Activated CD4-positive, alpha-beta T cell treated with anti-CD3 and anti-CD28 coated beads, Interleukin-2, amount 10 ng/mL, durations not matched to agents 24 days and 14 days (primary cell): ENCODE measurements at places on chromosomes 12 and 14.

DNA sequence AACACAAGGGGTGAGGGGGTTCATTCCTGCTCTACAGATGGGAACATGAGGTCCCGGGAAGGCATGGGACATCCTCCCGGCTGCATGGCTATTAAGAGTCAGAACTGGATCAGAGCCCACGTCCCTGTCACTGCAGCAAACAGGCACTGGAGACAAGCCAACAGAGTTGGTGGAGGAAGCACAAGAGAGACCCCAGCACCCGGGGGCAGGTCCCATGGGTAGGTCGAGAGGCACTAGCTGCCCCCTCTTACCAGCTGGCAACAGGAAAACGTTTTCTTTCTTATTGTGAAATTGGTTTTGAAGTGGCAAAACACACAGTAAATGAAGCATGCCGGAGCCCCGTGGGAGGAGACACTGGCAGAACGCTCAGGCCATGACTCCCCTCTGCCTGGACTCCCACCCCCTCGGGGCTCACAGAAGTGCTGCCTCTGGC lies 43.6 kb downstream of the SYNE3 start:
- DNase-seq: no peak

DNA sequence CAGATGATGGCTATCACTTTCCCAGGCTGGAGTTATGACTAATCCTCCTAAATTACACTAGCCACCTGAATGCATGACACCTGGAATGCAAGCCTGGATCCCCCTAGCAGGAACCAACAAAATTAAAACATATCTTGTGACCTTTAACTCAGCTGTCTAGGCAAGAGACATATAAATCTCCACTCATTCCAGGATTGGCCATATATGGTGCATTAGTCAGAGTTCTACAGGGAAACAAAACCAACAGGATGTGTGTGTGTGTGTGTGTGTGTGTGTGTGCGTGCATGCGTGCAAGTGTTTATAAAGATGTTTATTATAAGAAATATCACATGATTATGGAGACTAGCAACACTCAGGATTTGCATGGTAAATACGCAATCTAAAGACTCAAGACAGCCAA lies 212.8 kb downstream of the KIF21A start:
- DNase-seq: no peak

GRCh38 chr12:130249376-130249775 lies 87.1 kb downstream of the FZD10 start:
- no peak for DNase-seq

DNA sequence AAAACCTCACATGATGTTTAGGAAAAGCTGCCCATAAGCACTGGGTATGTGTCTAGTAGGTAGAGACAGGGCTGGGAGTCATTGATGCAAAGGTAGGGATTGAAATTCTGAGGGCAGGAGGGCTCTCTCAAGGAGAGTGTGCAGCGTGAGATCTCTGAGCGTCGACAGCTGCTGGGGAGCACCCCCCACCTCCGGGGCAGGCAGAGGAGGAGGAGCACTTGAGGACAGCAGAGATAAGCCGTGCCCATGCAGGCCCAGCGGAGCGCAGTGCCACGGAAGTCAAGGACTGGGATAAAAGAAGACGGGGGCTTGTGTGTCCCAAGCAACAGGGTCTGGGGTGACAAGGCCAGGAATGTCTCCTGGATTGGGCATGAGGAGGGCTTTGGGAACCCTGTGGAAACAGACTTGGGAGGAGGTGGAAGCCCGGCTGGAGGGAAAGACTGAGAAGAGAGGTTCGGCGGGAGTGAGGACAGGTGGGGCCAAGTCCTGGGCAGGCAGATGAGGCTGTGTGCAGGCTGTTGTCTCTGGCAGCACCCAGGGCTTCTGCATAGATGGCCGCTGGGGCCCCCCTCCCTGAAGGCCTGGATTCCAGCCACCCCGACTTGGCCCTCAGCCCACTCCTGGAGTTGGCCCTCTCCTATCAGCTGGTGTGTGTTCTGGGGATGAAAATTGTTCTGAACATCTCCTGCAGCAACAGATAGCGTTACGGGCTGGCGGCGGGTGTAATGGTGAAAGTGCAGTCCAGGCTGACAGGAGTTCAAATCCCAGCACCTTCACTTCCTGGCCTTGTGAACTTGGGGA lies 1.9 kb downstream of the CACNA2D4 start:
- DNase-seq: peak; percentile 37

GRCh38 chr14:98912655-98913054 lies 359.3 kb downstream of the BCL11B start:
- peak; percentile 84 for DNase-seq

- DNase-seq: no peak
Measured at GRCh38 chr12:77998236-77998786, 167.6 kb downstream of the NAV3 start.

DNA sequence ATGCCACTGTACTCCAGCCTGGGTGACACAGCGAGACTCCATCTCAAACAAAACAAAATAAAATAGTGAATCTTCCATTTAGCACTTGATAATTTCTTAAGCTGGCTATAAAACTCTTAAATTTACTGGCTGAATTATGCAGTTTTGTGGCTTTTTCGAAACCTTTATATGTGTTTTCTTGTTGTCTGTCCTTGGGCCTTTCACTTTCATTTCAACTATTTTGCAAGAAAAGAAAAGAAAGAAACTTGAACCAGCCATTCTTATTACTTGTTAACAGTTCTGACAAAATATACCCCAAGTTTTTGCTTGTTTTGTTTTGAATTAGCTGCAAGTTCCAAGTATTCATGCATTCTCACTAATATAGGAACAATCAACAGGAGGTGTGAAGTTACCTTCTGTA lies 42.8 kb downstream of the PRICKLE1 start:
- DNase-seq: no peak

DNA sequence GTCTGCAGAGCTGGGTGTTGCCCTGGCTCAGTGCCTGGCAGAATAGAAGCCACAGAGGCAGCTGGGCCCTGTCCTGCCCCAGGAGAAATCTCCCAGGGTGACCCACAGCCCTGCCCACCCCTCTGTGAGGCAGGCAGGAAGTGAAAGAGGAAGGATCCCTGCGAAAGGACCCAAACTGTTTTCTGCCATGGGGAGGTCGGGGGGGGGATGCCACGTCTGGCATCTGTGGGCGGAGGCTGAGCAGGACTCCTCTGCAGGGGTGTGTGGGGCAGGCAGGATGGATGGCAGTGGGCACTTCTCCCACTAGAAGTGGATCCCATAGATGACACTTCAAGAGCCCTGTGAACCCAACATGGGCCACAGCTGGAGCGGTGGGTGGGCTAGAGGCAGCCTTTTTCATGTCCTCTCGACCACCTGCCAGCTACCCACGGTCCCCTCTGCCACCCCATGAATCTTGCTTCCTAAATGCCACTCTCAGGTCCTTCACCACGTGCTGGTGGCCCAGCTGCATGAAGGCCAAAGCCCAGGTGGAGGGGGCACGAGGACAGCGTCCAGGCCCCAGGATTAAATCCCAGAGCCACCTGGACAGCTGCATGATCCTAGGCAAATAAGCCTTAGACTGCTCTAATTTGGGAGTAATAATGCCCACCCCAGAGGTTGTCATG lies 3.6 kb downstream of the PAPLN start:
- DNase-seq: no peak

GRCh38 chr14:61187196-61187905 lies 93.8 kb downstream of the TMEM30B start:
- no peak for DNase-seq

DNA sequence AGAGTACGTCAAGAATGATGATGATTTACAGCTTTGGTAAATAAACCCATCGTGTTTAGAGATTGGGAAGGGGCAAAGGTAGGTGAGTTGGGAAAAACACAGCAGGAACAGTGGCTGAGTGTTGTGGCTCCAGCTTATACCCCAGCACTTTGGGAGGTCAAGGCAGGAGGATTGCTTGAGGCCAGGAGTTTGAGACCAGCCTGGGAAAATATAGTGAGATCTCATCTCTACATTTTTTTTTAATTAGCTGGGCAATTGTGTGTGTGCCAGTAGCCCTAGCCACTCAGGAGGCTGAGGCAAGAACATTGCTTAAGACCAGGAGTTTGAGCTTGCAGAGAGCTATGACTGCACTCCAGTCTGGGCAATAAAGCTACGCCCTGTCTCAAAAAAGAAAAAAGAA lies 77.1 kb downstream of the RASSF9 start:
- DNase-seq: no peak

DNA sequence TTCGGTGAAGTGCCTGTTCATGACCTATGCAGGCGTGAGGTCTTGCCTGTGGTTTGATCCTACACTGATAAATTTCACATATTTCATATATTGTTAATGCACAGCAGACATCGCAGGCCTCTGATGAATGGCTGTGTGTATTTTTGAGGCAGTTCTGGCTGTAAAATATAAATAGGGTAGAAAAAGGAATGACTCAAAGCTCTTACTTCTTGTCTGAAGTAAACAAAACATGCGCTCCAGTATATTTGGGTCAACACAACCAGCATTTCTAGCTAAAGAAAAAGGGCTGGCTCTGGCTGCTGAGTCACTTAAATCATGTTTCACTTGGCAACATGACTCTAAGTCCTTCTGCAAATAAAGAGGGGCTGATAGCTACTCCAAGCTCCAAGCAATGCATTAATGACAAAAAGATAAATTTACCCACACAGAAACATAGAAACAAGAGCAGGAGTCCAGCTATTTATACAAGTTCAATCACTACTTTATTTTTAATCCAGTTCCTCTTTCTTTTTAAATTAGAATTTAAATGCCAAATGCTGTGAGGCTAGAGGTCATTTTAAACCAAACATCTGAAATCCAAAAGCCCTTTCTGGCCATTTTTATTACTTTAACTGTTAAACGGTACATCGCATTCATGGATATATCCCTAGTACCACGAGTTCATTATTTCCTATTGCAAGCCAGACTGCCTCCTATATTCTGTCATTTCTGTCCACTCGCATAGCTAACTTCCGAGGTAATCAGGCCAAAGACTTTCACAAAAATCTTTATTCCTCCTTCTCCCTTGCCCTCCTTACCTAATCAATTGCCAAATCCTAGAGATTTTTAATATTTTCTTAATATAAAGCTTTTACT lies 54.3 kb upstream of the TMCC3 start:
- DNase-seq: no peak

DNA sequence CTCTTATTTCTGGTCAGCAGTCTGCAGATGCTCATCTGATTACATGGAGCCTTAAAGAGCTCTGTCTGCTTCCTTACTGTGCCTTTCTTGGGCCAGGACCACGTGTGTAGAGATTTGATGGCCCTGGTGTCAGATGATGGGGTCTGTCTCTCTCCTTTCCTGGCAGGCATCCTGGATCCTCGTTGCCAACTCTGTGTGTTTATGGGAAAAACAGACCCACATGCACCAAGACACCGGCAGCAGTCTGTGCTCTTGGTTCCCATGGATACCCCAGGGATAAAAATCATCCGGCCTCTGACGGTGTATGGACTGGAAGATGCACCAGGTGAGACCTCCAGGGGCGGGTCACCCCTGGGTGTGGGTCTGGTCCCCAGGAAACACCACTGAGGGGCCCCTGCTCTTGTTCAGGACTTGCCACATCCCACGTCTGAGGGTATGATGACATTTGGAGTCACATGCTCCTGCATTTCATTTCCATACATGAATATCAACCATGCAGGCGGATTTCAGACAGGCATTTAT lies 18.5 kb upstream of the ALDH2 start:
- DNase-seq: no peak

- DNase-seq: peak; percentile 87
Measured at GRCh38 chr14:94548999-94549985, 11.9 kb upstream of the SERPINA4 start.

- no peak for DNase-seq
Measured at GRCh38 chr12:57891542-57892228, 45.2 kb upstream of the CTDSP2 start.

DNA sequence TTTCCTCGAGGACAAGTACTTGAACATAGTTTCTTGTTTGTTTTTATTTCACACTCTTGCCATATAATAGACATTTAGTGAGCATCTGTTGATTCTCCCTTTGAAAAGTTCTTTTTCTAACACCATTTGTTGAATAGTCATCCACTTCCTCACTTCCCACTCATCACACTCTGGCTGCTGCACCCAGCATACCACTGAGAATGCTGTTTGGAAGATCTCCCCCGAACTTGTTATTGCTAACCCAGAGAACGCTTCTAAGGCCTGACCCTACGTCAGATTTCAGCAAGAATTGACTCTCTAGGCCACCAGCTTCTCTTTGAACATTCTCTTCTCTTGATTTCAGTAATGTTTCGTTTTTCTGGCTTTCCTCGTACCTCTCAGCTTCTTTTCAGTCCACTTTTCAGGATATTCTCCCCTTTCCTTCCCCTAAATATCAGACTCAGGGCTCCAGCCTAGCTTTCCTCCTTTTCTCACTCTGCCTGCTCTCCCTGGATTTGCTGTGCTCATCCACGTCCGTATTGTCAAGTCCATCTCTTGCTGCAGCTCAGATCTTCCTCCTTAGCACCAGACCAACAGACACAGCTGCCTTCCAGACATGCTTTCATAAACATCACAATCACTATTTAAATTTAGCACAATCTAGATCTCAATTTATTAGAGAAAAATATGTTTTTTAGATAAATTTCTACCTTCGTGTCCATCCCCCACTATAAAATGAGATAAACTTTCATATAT lies 94.0 kb upstream of the SLC38A4 start:
- DNase-seq: no peak

DNA sequence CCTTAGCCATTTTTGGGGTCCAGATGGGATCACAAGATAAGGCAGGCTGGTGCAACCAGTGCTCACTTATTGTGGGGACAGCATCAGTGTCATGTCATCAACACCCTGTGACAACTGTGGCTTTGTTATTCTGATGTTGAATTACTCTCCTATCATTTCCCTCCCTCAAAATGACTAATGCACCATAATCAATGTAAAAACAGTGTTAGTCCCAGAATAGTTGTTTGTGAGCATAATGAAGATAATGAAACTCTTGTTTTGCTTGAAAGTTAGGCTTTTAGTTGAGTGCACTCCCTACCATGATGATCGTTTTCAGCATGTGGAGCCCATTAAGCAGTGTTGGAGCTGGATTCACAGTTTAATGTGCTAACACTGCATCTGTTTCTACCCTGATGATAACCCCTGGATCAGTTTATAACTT lies 151.4 kb downstream of the TMTC2 start:
- no peak for DNase-seq

DNA sequence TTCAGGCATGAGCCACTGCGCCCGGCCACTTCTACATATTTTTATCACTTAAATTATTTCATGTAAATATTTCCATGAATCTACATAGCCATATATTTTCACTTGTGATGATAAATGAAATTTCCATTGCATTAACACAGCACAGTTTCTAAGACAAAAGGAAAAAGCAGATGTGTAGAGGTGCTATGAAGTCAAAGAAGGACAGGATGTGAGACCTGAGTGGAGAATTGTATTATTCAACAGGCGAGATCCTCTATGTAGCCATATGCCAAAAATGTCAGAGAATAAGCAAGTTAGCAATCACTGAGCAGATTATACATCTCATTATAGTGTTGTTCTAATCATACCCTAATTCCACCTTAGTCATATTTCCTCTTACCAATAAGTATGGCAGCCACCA lies 38.1 kb downstream of the ATF7 start:
- no peak for DNase-seq

- DNase-seq: no peak
Measured at GRCh38 chr12:84738481-84738972, 174.1 kb downstream of the SLC6A15 start.
